ENCODE measurements at places on chromosomes 4 and X.

GRCh38 chr4:95317085-95317793 is 231.5 kb downstream of the UNC5C start:
- no peak for DNase-seq

DNA sequence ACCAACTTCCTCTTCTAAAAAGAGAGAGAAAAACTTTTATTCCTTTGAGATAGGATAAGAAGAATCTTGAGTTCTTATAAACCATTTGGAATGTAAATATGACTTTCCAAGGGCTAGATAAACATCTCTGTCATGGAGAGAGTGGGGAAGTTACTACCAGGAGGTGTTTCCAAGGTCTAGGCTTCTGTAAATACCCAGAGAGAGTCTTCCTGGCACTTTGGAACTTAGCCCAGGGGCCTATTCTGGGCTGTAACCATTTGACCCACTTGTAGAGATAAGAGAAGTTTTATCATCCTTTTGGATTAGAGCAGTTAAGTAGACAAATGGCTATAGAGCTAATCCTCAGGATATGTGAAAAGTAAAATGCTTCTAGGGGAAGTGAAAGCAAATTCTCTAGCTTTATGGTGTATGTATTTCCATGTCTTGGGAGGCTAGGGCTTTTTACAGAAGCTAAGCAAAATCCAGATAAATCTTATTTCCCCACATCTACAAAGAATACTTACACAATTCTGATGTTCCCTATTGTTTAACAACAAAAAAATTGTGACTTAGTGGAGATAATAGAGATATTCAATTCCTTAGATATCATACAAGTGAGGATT is 51.1 kb downstream of the MCUB start:
- peak; percentile 4 for DNase-seq

GRCh38 chrX:134694333-134695322 is 36.4 kb upstream of the PLAC1 start:
- no peak for DNase-seq

DNA sequence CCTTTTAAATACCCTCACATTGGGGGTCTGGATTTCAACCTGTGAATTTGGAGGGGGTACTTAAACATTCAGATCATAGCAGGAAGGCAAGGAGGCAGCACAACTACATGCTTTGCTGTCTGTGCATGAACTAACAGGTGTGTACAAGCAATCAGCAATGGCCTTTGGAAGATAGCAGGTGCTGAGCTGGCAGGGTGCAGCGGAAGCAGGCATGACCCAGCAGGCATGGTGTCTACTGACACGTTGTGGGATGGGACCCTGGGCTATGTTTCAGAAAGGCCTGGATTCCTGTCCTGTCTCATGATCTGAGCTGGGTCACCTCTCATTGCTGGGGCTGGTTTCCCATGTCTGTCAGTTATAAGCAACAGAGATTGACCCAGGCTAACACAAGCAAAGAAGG is 13.9 kb downstream of the PPP2R2C start:
- no peak for DNase-seq

- no peak for DNase-seq
These were observed 536 bp downstream of the SH3BGRL start for GRCh38 chrX:81202456-81202819.

DNA sequence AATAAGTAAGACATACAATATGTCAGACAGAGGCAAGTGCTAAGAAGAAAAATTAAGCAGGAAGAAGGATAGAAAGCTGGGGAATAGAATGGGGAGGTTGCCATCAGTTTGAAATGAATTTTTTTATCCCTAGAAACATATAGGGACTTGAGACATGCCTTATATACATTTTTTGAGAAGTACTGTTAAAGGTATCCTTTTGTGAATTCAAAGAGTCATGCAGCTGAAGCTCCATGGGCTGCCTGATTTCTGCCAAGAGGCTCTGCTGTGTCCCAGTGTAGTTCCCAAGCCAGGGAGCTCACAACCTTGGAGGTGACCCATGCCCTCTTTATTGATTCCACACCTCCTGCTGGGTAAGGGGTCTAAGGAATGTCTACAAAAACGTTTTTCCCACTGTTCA is 564.6 kb upstream of the DIPK2B start:
- no peak for DNase-seq

- no peak for DNase-seq
These were observed 76.1 kb upstream of the LIMCH1 start for GRCh38 chr4:41461780-41462307.

DNA sequence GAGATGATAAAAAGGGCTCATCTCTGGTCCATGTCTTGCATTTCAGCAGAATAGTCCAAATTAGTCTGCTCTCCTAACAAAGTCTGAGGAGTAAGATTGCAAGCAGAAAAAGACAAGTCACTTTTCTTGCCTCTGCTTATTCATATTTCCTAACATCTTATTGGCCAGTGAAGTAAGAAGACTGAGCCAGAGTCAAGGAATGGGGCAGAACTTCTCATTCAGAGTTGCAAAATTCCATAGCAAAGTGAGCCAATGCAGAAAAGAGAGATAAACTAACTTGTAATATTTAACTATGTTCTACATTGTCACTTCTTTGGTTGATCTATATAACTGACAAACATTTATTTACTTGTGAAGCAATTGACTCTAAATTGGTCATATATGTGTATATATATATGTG is 2304.0 kb downstream of the ARAP2 start:
- no peak for DNase-seq

GRCh38 chr4:175560604-175561003 is 251.5 kb downstream of the GPM6A start:
- DNase-seq, result no peak

DNA sequence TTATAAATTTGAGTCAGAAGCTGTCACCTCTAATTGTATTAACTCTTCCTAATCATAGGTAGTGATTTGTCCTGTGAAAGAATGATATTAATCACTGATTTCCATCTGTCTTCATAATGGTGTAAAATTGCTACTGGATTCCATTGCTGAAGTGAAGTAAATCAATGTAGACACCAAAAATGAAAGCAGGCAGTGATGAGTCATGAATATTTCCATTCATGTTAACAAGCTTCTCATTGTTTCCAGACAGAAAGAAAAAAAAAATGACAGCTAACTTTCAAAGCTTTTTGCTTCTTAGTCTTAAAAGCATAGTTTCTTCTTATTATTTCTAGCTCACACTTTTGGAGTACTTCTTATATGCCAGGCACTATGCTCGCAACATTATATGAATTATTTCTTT is 21.5 kb downstream of the FAM114A1 start:
- DNase-seq, result peak; percentile 68

- DNase-seq, result peak; percentile 7
These were observed 58.2 kb upstream of the ZNF157 start for GRCh38 chrX:47311932-47312774.

GRCh38 chr4:81844717-81845116 is 373.0 kb upstream of the RASGEF1B start:
- peak; percentile 39 for DNase-seq

GRCh38 chrX:115579786-115580294 is 18.9 kb downstream of the PLS3 start:
- DNase-seq, result no peak

- DNase-seq, result no peak
These were observed 69.6 kb upstream of the NDP start for GRCh38 chrX:44042751-44043150.

DNA sequence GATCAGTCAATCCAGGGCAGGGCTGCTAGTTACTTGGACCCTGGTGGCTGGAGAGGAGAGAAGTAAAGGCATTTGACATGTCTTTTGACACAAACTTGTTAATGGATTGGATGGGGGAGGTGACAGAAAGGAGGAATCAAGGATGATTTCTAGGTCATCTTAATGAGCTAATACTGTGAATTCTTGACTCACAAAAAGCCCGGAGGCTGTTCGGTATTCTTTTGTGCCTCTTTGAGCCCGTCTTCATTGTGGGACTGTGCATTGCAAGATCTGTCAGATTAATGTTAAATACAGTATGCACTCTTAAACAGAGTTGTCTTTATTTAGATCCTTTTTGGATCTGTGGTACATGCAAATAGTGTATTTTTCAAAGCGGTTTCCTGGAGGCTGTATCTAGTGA is 25.1 kb downstream of the POLA1 start:
- DNase-seq, result no peak

DNA sequence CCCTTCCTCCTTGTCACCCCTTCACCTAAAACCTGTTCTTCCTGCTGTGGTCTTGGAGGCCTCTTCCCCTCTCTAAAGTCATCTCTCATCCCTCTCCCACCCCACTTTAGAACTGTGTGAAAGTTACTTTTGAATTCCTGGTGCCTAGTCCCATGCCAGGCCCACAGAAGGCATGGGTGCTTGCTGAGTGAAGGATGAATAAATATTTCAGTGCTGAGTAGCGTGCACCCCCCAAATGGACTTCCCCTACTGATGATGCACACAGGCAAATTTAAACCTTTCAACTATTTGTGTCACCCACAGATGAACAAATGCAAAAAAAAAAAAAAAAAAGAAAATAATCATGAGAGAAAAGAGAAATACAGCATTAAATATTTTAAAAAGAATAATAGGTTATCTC is 19.8 kb downstream of the PSMD10 start:
- DNase-seq, result no peak

DNA sequence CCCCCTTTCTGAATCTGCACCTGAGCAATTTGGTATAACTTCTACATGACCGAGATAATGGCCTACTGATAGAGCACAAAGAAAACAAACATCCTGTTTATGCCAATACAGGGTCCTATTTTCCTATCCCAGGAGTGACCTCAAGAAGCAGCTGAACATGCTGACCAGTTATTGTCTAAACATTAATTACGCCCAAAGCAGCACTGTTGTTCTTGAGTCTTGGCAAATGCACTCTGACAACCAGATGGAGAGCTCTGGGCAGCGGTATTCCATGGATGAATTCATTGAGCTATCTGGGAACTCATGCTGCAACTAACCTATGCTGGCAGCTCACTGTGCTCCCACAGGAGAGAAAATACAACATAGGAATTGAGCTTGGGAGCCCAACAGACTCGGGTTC is 52.6 kb downstream of the PCYT1B start:
- DNase-seq, result no peak

- peak; percentile 35 for DNase-seq
These were observed 34.0 kb upstream of the GYPA start for GRCh38 chr4:144174401-144175067.

DNA sequence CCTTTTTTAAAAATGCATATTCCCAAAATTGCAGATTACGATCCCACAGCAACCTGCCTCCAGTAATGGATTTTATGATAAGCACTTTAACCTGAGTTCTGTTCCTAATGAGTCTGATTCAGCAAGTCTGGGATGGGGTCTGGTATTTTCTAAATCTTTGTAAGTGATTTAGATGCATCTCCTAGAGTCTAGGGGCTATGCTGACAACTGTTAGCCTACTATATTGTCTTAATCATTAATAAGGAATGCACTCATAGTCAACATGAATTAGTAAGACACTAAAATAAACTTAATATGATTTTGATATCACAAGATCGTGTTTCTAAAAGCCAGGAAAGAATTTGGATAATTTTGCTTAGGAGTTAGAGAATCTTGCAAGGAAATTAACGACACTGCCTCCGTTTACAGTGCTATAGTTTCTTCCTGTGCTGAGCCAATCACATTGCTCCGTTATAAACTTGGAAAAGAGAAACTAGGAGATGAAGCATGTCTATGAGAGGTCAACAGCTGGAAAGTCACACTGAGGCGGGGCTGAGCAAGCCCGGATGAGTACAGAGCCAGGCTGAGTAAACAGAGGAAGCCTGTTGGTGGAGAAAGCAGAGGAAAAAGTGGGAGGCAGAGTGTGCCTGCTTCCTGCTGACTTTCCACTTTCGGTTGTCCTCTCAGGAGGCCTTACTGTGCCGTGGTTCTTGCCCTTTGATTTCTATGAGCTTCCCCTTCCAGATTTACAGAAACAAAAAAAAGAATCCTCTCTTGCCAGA is 5.4 kb downstream of the SCARB2 start:
- DNase-seq, result peak; percentile 95

DNA sequence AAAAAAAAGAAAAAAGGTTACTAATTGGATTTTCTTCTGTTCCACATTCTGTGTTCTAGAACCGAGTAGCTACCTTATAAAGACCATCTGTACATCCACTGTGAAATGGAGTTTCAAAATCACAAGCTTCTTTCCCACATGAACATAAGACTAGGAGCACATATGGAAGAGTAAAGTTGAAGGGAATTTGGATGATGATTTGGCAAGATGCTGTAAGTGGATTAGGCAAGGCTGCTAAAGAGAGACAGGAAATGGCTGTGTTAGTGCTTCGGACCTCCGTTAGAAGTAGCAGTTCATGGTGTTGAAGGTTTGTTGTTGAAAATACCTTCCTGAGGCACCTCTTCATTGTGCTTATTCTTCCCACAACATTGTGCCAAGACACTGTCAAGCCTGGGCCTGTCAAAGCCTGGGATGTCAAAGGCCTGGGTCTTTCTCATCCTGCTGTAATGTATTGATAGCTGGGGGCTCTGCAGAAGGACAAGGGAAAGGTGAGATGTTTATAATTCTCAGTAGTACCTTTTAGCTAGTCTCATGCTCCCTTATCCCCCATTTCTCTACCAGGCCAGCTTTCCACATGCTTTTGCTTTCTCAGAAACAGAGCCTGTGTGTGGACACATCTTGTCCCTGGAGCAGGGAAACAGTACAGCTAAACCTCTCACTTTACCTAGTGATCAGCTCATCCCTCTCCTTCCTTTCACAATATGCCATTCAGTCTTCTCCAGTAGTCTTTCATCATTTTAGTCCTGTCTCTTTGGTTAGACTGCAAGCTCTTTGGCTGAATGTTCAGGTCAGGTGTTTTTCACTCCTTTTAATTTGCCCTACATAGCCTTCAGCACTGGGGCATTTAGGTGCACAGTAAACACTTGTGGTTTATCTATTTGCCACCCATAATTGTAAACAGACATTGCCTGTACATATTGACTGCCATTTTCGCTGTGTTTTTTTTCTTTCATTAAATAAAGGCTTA is 37.9 kb upstream of the CYP2U1 start:
- no peak for DNase-seq

DNA sequence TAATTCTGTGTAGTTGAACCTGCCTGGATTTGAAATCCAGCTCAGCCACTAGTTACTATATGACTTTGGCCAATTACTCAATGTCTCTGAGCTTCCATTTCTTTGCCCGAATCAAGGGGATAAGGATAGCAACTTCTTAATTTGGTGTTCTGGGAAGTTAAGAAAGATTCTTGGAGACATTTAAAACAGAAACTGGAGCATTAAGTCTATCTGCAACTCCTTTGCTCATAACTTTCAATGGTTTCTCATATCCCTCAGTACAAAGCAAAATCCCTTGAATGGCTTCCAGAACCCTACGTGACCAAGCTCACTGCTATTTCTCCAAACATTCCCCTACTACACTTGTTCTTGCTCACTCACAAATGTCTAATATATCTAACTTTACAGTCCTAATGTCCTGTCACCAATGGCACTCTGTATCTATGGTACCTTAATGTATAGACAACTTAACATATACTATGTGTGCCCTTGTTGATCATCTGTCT is 849.1 kb upstream of the SLIT2 start:
- DNase-seq, result no peak

GRCh38 chrX:121154858-121155404 is 107.5 kb downstream of the GLUD2 start:
- DNase-seq, result no peak

GRCh38 chrX:6029014-6029413 is 199.7 kb downstream of the NLGN4X start:
- no peak for DNase-seq

DNA sequence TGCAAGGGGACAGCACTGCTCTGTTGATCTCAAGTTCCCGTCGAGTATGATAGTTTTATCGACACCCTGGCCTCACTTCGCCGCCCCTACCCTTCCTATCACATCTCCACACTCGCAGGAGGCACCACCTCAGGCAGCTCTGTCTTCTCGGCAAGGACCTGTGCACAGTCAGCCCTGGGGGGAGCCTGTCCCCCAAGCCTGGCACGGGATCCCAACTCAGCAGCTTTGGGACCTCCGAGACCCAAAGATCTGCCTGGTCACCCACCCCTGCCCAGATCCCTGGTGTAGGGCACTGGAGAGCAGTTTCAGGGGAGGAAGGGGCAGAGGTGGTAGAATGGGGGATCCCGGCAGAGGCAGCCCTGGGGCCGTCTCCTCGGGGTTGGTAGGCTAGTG is 18.0 kb upstream of the UBA1 start:
- DNase-seq, result no peak

Data from pulmonary artery endothelial cell (primary cell).